ENCODE measurements at places on chromosomes 11 and 22.

DNA sequence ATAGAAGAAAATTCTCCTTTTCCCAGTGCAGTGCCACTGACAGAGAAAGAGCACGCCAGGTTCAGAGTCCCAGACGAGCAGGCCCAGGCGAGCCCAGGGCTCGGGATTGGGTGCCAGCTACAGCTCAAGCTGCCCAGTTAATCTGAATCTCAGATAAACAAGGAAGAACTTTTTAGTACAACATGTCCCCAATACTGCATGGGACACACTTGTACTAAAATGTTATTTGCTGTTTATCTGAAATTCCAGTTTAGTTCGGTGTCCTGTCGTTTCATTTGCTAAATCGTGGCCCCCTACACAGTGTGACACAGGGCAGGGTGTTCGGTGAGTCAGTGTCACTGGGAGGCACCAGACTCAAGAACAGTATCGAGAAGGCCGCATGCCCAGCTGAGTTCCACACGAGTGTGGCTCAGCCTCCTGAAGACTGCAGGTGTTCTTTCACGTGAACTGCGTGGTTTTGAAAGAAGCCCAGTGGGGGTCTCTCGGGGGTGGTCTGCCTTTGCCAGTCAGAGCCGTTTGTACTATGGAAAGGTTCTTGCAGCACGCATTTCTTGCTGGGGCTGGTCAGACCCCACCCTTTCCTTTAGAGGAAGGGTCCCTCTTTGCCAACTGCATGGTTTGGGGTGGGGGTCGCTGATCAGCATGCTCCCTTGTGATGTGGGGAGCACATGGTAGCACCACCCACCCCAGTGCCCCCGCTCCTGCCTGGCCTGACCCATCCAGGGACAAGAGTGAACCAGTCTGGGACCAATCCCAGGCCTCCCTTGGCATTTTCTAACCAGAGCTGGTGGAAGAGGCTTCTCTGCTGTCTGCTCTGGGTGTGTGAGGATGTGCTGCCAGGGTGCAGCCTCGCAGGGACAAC lies 115.6 kb upstream of the B3GAT1 start:
- no peak for DNase-seq

DNA sequence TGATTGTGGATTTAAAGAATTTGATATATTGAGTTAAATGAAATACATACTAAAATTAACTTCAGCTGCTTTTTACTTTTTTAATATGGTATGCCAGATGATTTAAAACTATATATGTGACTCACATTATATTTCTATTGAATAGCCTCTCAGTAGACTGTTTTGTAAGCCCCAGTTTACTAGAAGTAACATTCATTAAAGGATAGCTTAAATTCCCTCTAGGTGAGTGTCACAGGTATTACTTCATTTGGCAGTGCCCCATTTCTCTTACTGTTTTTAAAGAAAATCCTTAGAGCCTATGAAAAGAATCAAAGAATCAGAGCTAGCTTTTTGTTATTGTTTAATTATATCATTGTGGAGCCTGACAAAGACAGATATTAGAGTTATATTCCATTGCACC lies 48.6 kb downstream of the ZC3H12C start:
- DNase-seq, result no peak

DNA sequence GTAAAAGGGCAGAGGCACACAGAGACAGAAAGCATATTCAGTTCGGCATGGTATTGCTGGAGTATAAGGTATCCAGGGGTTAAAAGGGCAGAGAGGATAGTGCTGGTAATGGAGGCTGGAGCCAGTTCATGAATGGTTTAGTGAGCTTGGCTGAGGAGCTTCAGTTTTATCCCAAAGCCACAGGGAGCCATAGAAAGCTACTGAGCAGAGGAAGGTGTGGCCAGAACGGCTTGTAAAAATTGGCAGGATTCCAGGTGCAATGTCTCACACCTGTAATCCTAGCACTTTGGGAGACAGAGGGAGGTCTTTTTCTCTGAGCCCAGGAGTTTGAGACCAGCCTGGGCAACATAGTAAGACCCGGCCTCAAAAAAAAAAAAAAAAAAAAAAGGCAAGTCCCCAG lies 186.1 kb downstream of the MYO18B start:
- no peak for DNase-seq

DNA sequence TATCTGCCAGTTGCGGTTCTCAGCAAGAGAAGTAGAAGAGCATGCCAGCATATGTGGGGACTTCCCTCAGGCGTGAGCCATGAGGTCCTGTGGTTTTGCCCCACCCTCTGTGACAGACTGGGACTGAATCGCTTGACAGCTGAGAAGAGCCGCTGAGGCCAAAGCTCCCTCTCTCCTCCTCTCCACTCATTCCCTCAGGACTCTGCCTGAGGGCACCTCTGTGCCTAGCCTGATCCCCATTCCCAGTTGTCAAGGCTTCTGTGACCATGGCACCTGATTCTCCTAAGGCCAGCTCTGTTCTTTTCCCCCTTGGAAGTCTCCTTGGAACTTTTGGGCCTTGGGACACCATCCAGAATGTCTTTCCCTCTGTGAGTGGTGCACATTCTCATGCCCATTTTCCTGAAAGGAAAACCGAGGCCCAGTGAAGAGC lies 27.0 kb downstream of the ART5 start:
- DNase-seq, result no peak

DNA sequence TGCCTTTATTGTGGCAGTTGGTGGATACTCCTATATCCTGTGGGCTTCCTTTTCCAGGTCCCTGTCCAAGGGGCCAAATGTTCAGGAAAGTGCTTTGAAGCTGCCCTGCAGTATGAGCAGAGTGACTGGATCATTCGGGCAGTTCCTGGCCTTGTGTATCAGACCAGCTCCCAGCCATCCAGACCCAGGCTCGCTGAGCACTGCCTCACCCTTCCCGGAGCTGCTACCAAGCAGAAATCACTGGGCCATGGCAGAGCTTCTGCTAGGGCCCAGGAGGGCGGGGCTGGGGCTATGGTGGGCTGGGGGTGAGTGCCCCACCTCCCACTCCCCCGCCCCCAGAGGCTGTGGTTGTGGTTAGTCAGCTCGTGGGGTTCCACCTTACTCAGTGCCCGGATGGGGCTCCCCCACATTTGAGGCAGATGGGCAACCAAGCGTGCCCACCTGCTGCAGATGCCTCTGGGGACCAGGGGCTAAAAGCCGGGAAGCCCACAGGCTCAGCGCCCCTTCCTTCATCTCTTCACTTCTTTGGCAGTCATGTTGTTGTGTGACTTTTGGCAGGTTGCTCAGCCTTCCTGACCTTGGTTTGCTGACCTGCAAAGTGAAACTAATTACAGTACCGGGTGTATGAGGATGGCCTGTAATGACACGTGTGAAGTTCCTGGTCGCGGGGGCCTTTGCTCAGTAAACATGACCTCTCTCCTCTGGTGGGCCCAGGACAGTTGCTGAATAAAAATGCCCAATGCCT lies 2.1 kb upstream of the LRRC32 start:
- no peak for DNase-seq

DNA sequence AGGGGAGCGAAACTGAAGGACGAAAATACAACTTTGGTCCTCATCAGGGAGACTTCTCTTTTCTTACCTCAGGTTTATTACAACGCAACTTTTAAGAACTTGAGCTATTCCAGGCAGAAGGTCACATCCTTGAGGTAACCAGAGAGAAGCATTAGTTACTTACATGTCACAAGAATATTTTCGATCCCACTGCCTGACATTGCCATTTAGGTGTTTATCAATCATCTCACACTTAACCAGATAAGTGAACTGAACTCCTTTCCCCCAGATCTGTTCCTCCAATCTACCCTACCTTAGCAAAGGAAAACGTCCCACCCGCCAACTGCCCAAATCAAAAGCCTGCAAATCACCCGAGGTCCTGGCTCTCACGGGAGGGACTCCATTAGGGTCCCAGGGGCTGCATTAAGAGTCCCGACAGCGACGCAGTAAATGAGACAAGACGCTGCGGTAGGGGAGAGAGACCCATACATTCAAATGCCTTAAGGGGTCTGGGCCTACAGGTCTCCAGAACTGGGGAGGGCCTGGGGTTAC lies 734 bp downstream of the ZNF280B start:
- no peak for DNase-seq

GRCh38 chr11:5129457-5129877 lies 8.7 kb downstream of the OR52A5 start:
- DNase-seq, result no peak

DNA sequence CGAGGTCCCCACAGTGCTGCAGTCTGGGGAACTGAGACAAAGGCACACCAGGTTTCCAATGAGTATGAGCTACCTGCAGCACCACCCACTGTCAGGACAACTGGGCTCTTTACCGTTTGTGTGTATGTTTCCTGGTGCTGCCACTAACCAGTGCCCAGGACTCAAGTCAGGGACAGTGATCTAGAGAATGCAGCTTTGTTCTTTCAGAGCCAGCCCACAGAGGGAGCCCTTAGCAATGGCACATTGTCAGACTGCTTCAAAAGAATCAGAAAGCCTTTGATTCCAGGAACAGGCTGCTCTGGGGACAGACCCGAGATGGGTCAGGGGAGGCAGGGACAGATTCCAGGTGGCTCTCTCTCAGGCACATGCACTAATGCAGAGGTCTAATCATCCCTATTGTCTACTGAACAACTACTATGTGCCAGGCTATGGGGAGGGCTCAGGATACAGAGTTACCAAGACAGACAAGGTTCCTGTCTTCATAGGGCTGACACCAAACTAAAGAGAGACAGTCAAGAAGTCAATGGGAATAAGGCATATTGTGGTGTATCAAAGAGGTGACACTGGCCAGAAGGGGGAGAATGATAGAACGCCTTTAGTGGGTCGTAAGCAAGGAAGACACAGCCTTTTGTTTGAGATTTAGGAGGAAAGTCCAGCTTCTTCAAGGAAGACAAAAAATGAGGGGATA lies 103.7 kb downstream of the VPREB1 start:
- no peak for DNase-seq

- DNase-seq, result no peak
These were observed 387.1 kb downstream of the SOX6 start for GRCh38 chr11:15969281-15969680.

DNA sequence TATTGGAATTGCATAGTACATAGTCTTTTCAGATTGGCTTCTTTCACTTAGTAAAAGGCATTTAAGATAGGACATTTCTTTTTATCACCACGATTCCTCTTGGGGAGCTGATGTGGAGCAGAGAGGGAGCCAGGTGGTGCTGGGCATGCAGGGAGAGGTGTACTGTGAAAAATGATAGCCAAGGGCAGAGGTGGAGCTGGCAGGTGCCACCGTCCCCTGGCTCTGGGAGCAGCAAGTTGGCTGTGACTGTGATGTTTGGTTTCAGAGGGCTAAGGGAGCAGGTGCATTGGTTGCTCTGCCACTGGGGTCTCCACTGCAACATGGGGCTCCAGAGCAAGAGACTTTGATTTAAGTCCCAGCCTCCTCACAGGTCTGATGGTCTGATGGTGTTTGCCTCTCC lies 16.5 kb downstream of the SGSM1 start:
- no peak for DNase-seq

DNA sequence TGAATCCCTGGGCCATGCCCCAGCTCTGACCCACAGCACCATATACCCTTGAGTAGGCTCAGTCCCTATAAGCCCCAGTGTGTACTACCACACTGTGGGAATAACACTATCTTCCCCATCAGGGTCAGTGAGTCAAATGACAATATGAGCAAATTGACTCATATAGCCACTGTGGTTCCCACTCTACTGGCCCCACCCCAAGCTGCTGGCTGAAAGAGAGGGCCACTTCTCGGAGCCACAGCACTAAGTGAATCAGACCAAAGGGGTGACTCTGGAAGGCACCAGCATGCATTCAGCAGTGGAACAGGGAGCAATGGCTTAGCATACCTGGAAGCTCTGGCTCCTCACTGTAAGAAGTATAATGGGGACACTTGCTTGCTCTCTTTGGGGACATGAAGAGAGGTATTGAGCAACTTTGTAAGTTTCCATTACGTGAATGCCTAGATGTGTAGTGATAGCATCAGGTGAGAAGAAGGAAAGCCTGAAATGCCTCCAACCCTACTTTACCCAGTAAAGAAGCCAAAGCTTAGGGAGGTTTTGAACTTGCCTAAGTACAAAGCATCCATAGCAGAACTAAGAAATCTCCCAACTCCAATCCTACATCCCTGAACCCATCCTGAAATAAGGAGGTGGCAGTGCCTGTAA lies 13.5 kb downstream of the CD59 start:
- no peak for DNase-seq

- no peak for DNase-seq
These were observed 8.4 kb upstream of the KCNQ1OT1 start for GRCh38 chr11:2708151-2708581.

GRCh38 chr11:336659-337198 lies 16.1 kb upstream of the IFITM3 start:
- DNase-seq, result no peak

- no peak for DNase-seq
These were observed 39.0 kb downstream of the FAM83F start for GRCh38 chr22:40033586-40034380.

GRCh38 chr11:89625171-89625570 lies 84.9 kb upstream of the TRIM77 start:
- no peak for DNase-seq

DNA sequence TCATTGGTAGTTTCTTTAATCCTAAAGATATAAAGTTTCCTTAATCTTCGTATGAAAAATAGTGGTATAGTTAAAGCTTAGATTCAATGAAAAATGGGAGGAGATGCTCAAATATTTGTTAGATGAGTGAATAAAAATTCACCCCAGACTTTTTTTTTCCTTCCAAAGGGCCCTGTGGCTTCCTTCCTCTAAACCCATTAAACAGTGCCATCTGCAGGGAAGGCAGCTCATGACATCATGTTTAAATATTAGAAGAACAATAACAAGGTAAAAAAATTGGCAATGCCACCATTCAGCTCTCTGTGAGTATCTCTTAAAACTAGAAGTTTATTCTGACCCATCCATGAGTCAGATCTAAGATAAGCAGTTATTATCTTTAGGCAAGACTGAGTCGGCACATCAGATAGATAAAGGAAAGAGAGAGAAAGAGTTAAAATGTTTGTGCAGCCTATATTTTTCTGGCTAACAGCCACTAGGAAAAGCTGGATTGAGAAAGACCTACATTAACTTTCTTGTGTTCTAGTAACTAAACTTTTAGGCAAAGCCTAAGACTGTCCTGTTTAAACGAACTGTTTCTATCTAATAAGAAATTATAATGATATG lies 19.1 kb upstream of the OOSP1 start:
- peak; percentile 42 for DNase-seq

- no peak for DNase-seq
These were observed 32.7 kb downstream of the RIBC2 start for GRCh38 chr22:45446216-45446615.

Measured in NCI-H446 (cell line).